Right cardiac atrium (tissue), 5 donors: ENCODE measurements at places on chromosomes 7 and 10. TPM values are rescaled to one million over a fixed set of nuclear protein-coding genes. Genes with fewer than 3 reads are reported as not detected.

- no peak for DNase-seq
These were observed 191.5 kb downstream of the MGMT start for GRCh38 chr10:129658376-129659072.

DNA sequence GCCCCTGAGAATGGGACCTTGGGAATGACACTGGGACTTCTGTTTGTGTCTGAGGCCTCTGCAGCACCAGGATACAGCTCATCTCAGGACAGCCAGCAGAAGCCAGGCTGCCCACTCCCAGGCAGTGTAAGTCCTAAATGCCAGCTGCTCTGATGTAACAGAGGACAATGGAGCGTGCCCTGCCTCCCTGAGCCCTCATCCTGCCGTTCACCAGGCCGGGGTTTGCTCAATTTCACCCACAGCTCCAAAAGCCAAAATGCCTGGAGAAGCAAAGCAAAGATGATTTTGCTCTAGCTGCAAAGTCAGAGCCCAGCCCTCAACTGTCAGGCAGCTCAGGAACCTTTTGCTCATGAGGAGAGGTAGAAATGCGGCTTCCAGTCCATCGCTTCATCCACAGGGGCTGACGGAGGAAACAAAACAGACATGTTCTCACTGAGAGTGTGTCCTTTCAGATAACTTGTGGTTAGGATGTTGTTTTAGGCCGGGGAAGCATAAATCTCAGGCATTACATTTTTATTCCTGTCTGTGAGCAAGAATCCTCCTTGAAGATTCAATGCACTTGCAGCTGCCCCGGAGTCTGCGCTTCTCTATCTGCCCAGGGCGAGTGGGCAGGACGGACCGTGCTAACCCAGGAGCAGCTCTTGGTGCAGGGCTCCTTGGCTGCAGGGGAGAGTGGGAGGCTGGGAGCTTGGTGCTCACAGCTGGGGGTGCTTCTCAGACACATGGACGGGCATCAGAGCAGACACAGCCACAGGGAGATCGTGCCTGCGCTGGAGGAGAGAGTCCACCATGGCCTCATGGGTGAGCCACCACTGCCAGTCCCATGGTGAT, 83.2 kb upstream of the CHST15 start:
- no peak for DNase-seq

SLC39A12 gene
- total RNA-seq = not detected

GRCh38 chr7:70312336-70312735, 714.1 kb downstream of the AUTS2 start:
- no peak for DNase-seq

HYAL4 gene
- not detected for total RNA-seq

POM121L12 gene
- total RNA-seq = not detected

- no peak for DNase-seq
These were observed 57.3 kb downstream of the HELLS start for GRCh38 chr10:94602729-94603515.
